Posterior cingulate gyrus (tissue), 11 donors: ENCODE measurements at places on chromosomes 12 and 14.

DNA sequence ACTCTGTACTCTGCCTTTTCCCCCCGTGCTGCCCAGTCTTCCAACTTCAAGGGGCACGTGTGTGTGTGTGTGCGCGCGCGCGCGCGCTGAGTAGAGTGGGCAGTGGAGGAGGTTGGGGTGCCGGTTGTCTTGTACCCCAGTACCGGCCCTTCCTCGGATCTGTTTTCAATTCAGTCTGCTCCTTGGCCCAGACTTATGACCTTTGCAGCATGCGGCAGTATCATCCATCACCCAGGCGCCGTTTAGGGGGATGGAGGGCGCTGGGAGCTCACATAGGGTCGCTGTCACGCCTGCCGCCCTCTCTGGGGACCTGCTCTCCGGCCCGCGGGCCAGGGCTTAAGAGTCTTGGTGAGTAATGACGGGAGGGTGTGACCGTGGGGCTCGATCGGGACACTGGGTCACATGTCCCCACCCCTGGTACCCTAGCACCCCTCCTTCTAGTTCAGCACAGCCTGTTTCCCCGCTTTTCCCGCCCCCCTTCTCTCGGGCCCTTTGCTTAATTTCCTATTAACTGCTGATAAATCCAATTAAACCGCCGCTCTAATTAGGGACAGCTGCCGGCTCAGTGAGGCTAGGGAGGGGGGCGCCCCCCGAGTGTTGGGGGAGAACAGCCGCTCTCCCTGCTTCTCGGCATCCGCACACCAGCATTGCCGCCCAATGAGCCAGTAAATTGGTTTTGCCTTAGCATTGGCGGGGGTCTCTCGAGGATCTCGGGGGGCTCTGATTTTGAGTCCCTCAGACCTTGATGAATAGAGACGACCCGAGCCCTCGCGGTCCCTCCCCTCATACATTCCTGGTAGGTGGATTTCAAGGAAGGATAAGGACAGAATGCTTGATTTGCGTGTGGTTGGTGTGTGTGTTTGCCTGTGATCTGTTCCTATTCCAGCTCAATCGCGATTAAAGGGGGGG, 9.3 kb downstream of the STAC3 start:
- DNase-seq, result no peak

GRCh38 chr12:44875417-44875953, 630 bp downstream of the NELL2 start:
- DNase-seq, result peak; percentile 78

DNA sequence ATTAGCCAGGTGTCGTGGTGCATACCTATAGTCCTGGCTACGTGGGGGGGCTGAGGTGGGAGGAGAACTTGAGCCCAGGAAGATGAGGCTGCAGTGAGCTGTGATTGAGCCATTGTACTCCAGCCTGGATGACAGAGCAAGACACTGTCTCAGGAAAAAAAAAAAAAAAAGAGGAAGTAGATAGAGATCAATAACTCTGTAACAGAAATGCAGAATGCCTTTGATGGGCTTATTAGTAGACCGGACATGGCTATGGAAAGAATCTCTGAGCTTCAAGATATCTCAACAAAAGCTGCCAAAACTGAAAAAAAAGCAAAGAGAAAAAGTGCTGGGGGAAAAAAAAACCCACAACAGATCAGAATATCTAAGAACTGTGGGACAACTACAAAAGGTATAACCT, 37.5 kb downstream of the GPR68 start:
- DNase-seq, result no peak

GRCh38 chr12:100484183-100484886, 10.7 kb downstream of the NR1H4 start:
- DNase-seq, result no peak

DNA sequence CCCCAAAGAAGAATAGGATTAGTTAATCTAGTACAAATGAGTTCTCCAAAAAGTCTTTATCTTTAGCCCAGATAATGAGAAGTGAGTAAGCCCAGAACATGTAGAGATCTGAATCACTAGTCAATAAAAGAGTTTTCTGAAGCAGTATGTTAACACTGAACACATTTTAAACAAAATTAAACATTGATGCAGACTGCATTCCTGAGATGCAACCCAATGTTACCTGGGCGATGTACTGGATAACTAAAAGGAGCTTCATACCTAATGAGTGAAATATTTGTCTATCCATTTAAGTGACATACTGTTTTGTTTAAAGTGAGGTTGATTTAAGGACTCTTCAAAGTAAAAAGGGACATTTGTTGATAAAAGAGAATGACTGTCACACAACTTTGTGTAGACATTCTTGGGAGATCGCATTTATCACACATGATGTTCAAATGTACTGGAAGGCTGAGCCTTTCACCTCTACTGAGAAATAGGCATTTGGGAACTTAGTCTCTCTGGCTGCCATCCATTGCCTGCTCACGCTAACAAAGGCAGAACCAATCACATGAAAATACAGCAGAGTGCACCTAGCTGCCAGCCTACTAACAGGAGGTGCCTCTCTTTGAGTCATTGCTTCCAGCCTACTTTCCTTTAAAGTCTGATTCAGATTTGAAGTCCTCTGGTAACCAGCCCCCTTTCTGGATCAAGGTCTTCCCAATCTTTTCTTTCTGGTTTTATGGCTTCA, 287.7 kb downstream of the BTG1 start:
- DNase-seq, result no peak

GRCh38 chr12:111359231-111359913, 9.5 kb downstream of the PHETA1 start:
- DNase-seq, result no peak

DNA sequence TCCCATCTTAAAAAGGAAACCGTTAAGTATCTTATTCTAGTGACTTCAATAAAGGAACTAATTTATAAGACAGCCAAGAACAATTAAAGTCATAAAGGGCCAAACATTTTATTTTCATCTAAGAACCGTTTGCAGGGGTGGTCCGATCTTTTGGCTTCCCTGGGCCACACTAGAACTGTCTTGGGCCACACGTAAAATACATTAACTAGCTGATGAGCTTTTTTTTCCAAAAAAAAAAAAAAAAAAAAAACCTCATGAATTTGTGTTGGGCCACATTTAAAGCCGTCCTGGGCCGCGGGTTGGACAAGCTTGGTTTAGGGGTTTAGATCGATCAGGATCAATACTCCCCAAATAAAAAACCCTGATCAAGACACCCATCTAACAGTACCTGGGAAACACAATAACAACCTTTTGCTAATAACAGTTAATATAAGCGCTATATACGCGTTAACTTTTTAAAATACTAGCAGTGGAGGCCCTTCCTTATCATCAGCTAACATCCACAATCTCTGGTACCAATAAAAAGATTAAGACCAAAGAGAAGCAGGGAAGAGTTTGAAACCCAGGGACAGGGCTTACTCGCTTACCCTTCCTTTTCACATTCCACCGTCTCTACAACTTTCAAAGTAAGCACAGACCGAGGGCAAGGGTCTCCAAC, 1.1 kb downstream of the NAP1L1 start:
- no peak for DNase-seq

DNA sequence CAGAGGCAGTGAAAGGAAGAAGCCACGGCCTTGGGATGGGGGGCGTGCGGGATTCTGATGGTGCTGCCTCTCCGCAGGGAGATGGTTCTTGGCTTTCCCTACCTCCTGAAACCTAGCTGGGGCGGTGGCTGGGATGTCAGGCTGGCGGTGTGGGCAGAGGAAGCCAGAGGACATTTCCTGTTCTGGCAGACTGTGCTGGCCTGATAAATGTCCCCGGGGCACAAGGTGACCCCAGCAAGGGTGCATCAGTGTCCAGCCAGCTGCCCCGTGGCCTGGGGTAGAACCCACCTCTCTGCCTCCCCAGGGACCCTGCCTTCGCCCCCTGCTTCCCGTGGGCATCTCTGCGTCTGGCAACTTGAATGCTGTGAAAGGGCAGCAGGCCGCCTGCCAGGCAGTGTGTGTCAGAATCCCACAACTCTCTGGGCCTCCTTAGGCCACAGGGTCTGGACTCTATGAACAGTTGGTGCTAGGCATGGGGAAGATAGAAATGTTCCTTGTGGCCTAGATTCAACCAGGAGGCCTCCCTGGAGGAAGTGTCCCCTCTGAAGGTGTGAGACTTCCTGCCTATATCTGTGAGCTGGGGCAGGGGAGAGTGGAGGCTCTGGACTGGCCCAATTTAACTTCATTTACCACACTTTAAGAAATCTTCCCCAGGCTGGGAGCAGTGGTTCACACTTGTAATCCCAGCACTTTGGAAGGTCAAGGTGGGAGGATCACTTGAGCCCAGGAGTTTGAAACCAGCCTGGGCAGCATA, 4.9 kb downstream of the SH2B3 start:
- DNase-seq, result no peak

GRCh38 chr14:34383839-34384238, 78.2 kb downstream of the SPTSSA start:
- no peak for DNase-seq

DNA sequence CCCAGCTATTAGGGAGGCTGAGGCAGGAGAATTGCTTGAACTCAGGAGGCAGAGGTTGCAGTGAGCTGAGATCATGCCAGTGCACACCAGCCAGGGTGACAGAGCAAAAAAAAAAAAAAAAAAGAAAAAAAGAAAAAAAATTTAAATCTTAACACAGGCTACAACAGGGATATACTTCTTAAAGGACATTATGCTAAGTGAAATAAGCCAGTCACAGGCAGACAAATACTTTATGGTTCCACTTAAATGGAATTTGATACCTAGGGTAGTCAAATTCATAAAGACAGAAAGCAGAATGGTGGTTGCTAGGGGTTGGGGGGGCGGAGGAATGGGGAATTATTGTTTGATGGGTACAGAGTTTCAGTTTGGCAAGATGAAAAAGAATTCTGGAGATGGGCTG, 14.8 kb upstream of the PPTC7 start:
- DNase-seq, result no peak

- no peak for DNase-seq
Observed at GRCh38 chr12:111616177-111616623, 17.1 kb upstream of the ATXN2 start.

- DNase-seq, result no peak
Observed at GRCh38 chr14:102854091-102854703, 68.3 kb upstream of the AMN start.

DNA sequence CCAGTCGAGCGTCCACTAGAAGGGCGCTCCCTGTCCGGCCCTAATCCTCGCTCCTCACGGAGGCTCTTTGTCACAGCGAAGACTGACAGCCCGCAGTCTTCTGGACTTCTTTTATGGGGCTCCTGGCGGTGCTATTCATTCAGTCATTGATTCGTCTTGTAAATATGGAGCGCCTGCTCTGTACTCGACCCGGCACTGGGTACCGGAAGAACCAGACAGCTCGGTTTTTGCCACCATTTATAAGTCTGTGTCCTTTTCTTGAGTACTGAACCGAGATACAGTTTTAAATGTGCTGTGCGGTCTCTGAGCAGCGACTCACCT, 570 bp downstream of the DMAC2L start:
- no peak for DNase-seq

DNA sequence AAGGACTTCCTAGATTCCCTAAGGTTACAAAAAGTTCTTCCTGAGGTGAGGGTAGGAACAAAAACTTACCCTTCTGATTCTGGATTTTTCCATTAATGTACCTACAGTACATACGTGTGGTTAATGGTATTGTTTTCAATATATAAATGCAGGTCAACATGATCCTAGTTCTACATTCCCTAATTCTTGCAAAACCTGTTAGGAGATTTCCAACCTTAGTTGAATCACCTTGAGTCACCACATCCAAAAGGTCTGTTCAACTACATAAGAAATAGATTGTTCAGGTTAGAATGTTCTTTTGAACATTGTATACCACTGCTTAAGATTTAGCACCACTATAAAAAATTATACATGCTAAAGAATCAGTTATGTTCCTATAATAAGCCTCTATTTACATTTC, 118.9 kb downstream of the GARIN6 start:
- no peak for DNase-seq

DNA sequence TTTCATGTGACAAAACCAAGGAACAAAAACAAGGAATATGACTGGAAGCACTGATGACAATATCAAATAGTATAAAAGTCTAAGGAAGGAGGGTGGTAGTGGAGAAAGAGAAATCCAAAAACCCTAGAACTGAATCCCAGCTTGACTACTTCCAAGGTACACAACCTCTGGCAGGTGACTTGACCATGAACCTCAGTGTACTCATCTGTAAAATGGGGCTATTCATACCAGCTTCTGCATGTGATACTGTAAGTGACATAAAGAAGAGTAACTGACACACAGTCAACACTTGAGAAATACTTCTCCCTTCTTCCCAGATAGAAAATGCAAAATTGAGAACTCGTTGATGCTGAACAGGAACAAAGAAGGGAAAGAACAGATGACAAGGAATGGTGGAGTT, 10.3 kb upstream of the DPF3 start:
- DNase-seq, result no peak

DNA sequence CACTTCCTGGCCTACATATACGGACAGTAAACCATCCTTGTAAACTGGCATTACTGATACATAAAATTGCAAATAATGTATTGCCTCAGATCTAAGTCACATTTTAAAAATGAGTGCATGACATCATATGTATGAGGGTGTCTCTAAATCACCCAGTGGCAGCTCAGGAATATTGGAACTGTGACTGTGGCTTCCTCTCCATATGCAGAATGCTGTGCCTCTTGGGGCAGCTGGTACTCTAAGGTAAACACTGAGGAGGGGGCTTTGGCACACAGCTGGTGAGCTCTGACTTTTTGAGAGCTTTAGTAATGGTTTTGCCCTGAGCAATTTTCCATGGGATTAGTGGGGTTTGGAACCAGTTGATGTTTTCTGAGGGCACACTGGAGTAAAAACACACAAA, 263.7 kb downstream of the BMP4 start:
- no peak for DNase-seq
